ENCODE measurements at places on chromosomes 5 and 9. TPM values are rescaled to one million over a fixed set of nuclear protein-coding genes. Genes with fewer than 3 reads are reported as not detected.

DNA sequence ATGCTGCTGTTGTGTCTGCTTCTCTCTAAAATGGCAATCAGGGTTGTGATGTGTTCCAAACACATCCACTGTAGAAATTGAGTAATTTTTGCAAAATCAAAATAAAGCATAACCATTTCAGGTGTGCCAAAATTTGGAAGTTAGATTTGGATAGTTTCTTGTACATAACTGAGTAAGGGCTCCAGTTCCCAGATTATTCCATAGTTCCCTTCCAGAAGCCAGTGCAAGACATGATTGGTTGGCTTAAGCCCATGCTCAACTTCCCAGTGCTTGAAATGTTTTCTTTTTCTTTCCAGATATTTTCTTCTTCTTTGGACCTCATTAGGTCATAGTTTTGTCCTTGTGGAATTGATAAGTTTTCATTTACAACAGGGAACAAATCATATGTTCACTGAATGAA is 64.2 kb downstream of the SNCAIP start:
- no peak for DNase-seq

DNA sequence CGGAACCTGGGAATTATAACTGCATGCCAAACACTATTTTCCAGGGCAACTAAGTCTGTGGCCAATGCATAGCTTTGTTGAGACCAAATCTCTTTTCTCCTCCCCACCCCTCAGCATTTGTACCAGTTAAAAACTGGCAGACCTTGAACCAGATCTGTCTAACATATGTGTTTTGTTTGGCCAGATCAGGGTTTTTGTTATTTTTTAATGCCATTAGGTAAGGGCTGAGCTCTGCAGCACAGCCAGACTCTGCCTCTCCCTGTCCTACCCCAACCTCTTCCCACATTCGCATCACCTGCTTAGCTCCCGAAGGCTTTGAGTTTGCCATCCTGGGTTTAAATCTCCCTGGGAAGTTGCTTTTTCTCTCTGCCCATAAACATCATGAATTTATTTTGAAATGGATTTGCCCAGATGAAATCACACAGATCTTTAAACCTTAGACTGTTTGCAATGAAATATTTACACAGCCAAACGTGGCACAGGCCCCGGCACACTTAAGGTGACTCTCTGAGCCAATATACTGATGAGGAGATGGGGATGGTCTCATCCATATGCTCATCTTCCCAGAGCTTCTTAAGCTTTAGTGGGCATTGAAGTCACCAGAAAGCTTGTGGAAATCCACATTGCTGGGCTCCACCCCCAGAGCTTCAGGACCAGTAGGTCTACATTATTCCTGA is 54.0 kb upstream of the ALDH1B1 start:
- no peak for DNase-seq

GLRA1 gene
- not detected for total RNA-seq

- no peak for DNase-seq
These were observed 13.4 kb upstream of the TNIP1 start for GRCh38 chr5:151094030-151094851.

DNA sequence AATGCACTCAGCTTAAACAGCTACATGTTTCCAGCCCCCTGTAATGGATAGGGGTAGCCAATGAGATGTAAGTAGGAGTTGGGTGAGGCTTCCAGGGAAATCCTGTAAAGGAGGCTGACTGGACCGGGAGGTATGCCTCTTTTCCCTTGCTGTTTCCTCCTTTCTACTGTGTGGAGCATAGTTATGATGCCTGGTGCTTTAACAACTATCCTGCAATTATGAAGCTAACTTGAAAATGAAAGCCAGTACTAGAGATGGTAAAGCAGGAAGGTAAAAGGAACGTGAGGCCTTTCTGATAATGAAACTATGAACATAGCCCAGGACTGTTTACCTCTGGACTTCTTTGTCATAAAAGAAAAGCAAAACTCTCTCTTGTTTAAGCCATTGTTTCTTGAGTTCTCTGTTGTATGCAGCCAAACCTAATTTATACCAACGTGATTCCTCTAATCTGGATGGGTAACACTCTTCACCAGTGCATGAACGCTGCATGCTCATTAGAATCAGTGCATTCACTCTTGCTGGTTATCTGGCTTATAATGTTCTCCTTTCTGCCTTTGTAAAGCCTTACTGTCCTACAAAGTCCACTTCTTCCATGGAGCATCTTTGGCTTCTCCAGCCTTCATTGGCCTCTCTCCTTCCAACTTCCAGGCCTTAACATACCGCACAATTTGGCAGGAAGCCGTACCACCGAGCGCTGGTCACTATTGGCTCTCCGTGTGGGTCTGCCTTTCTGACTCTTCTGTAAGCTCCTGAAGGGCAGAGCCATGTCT is 8.3 kb upstream of the ARHGEF28 start:
- DNase-seq = no peak

SPINK13 gene
- total RNA-seq = not detected

- DNase-seq = no peak
These were observed 32.7 kb upstream of the DNAH5 start for GRCh38 chr5:13976867-13977830.

RMRP gene
- 13,056 TPM for total RNA-seq

DNA sequence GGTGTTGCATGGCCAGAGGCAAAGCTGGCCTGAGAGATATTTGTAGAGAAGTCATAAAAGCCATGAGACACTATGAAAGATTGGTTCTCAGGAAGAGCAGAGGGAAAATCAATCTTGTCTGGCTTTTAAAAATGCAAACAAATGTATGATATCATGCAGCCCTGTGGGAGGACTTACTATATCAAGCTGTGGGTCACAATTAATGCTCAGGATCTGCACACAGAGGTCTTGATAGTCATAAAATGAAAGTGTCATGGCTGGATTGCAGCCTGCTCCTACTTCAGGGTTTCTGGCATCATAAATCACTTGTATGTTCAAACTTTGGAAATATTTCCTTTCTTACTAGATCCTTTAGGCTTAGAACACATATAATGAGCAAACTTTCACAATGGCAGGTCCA is 151.5 kb downstream of the SEMA6A start:
- DNase-seq = no peak

GRCh38 chr5:150579462-150580400 is 60.7 kb upstream of the SYNPO start:
- no peak for DNase-seq

DNA sequence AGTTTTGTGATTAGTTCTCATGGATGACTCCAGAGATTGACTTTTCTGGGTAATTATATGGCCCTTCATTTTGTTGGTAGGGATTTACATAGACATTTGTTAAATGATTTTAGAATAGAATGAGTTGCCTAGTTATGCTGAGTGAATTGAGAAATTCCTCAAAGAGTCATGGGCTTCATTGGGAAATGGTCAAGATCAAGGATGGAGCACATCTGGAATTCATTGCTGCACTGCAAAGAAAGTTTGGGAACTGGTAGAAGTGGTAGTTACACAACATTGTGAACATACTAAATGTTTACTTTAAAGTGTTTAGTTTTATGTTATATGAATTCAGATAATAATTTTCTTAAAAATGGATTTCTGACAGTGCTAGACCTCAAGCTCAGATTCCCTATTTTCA is 46.5 kb downstream of the PIP5K1B start:
- no peak for DNase-seq

DNA sequence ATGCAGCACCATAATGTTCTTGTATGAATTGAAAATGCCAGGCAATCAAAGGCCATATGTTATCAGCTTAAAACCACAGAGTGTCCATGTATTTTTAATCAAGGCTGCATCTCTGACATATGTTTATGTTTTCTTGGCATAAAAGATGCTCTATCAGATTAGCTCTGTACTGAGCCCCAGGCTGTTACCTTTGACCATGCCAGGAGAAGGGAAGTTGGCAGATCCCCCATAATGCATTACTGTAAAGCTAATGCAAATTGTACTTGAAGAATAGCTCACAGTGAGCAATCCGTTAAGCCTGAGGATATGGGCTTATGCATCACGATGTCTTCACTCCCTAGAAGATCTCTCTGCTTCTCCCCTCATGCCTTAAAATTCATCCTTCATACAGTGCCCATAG is 414.4 kb downstream of the BRINP1 start:
- no peak for DNase-seq

- no peak for DNase-seq
These were observed 444.6 kb upstream of the MEF2C start for GRCh38 chr5:89327608-89328007.

CDKN2B gene
- 0.93 TPM for total RNA-seq

- DNase-seq = no peak
These were observed 4.3 kb downstream of the SMIM3 start for GRCh38 chr5:150782850-150783249.

CDX1 gene
- 0.15 TPM for total RNA-seq

DNA sequence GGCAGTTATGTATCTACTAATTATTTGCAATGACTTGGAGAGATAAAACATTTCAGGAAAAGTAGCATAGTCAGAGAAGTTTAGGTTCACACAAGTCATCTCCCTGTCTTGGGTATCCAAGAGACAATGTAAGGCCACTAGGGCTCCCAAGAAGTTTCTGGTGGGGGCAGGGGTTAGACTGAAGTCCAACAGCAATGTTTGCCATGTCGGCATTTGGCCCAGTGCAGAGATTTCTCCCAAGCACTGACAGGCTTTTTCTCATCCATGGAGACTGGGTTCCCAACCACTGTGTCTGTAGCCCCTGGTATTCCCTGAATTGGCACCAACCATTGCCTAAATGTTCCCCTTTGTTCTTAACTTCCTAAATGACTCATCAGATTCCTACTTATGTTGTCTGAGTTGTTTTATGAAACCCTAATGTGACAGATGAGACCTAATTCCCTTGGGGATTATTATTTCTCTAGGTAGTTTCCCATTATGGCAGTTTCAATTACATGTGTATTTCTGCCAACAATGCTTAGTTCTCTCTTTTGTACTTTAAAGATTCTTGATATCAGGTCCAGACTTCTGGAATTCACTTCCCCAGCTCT is 103.6 kb upstream of the EGFLAM start:
- no peak for DNase-seq

- DNase-seq = no peak
These were observed 69.7 kb downstream of the GRAMD2B start for GRCh38 chr5:126492939-126493338.

- DNase-seq = no peak
These were observed 5.8 kb upstream of the PSMB7 start for GRCh38 chr9:124420991-124421543.

DNA sequence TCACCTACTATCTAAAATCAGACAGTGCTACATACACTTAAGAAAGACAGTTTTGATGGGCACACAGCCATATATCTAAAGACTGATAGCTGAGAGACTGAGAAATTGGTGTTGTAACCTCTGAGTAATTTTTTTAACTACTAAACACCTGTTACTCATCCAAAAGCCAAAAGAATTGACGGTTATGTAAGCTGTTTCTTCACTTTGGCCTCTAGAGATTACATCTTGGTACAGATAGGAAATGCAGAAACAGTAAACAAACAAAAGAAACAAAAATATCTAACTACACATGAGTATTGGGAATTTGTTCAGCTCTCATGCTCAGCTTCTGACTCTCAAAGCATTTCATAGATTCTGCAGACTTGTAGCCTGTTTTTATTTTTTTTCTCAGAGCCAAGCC is 152.1 kb upstream of the GAS1 start:
- DNase-seq = no peak
